GM23248 (cell line): ENCODE measurements at places on chromosomes 16 and 17.

DNA sequence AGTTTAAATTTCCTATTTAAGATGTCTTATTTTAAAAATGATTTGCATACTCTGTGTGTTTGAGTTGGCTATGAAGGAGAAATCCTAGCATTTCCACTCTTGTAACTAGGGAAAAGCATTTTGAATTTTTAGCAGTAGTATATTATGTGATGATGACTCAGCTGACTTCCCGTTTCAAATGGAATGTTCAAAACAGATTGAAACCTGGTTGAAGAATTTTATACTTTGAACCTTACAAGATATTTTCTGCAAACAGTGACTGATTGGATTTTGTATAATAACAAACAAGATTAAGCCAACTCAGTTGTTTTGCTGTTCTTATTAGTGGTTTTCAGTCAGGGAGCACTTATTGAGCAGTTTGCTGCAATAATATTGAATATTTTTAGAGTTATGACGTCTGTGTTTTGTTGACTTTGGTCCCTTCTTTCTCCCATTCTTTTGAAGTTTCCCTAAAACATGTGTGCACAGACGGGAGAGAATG is 8.0 kb downstream of the TNRC6A start:
- peak; percentile 75 for DNase-seq

- peak; percentile 71 for DNase-seq
These were observed at the start of gene CHRNE for GRCh38 chr17:4903051-4903818. Gene CHRNE (minus strand): TSS chr17:4903098. CDS start chr17:4903063, 35 bp downstream.

- no peak for DNase-seq
These were observed 224.9 kb downstream of the PRKCA start for GRCh38 chr17:66527335-66527734.

DNA sequence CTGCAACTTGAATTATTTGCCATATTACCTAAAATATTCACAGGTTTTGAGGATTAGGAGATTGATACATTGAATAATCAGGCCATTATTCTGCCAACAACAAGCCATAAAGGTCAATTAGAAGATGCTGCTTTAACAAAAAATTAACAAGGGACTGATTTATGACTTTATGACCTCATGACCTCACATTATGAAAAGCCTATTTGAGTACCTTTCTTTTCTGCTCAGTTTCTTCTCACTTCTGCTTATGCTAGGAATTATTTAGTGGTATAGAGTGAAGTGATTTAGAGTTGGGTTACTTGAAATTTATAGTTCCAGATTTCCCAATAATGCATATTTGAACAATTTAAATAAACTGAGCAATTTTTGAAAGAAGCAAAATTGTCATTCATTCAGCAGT is 121.6 kb downstream of the CHD9 start:
- no peak for DNase-seq

DNA sequence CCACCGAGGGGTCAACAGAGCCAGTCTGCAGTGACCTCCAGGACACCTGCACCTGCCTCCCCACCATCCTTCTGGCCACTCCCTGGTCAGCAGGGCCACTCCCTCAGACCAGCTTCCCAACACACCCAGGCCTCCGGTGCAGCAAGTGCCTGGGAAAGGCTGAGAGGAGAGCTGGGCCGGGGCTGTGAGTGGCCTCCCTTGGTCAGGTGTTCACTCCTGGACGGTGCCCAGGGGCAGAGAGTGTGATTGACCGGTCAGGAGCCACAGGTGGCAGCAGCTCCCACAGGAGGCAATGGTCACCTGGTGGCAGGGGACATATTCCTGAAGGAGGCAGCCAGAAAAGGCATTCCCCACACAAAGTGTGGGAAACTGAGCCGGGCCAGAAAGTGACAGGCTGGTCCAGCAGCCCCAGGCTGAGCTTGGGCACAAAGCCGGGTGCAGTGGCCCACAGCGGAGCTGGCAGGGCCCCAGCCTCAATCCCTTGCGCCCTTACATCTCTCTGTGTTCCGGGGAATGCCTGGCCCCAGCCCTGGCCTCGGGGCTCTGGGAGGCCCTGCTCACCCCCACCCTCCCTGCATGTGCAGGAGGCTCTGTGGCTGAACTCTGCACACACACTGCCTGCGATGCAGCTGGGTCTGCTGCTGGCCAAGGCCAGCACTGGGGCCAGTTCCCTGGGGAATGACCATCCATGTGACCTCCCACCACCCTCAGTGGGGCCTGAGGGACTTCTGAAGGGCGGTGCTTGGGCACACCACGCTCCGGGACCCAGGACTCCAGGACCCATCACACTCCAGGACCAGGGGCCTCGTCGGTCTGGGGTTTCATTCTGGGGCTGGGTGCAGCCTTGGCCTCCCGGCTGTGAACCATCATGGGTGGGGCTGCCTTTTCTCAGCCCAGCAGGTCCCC is 1.2 kb upstream of the C17orf99 start:
- DNase-seq = no peak

- DNase-seq = no peak
These were observed 1.6 kb upstream of the SEZ6 start for GRCh38 chr17:29007456-29007855.

GRCh38 chr17:1985093-1985492 is 40.0 kb downstream of the RTN4RL1 start:
- no peak for DNase-seq

DNA sequence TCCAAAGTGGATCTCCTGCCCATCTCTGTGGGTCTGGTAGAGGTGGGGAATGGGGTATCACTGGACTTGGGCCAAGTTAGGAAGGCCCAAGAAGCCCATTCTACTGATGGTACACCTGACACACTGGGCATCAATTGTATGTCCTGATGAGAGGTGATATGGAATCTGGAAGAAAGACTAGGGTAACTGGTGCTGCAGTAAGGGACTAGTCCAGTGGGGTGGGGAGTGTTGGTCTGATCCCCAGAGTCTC is 5.9 kb upstream of the NFATC3 start:
- no peak for DNase-seq

- no peak for DNase-seq
These were observed 16.4 kb downstream of the DRC3 start for GRCh38 chr17:17989081-17989480.

- DNase-seq = no peak
These were observed 63.6 kb downstream of the SHISA6 start for GRCh38 chr17:11304568-11304967.

DNA sequence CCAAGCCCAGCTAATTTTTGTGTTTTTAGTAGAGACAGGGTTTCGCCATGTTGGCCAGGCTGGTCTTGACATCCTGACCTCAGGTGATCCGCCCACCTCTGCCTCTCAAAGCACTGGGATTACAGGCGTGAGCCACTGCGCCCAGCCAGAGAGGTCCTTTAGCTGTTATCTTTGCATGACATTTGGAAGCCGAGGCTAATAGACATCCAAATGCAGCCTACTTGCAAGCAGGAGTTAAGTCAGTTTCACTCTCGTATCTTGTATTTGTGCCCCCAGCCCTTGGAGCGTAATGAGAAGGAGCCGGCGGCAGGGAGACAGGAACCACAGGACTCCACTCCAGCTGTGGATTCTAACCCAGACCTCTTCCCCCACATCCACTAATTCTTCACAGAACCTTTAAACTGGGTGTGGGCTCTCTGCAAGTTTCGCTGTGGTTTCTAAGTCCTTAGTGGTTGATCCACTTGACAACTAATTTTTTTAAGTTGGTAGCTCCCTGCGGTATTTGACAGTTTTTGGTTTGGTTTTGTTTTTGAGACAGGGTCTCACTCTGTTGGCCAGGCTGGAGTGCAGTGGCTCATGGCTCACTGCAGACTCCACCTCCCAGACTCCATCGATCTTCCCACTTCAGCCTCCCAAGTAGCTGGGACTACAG is 3.1 kb upstream of the CYTH1 start:
- no peak for DNase-seq

GRCh38 chr16:25052151-25052511 is 37.0 kb upstream of the ARHGAP17 start:
- DNase-seq = no peak

DNA sequence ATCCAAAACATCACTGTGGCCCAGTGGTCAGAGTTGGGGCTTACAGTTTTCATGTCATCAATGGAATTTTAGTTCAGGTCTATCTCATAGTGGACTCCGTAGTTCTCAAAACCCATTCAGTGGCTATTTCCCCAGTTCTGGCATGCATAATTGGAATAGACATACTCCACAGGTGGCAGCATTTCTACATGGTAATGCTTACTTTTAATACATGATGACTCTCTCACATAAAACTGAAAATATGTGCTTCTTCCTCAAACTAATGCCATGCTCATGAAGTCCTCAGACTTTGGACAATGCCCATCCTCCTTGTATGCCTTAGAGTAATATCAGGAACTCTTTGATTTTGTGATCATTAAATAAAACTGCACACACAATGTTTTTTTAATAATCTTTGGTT is 857.4 kb upstream of the GOT2 start:
- peak; percentile 39 for DNase-seq

DNA sequence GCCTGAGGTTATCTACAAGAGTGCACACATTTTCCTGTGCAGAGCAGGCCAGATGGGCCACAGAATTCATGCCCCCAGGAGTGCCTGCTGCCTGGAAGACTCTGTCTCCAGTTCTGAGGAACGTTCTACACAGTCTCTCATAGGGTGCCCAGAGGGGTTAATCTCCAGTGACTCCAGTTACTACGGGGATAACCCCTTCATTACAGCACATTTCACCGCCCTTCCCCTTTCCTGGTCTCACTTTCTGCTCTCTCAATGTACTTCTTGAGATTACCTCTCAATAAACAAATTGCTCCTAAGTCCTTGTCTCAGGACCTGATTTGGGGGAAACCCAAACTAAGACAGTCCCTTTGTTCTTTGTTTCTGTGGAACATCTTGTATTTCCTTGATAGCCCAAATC is 5.7 kb downstream of the CD300H start:
- DNase-seq = no peak

- no peak for DNase-seq
These were observed 6.1 kb upstream of the KRT10 start for GRCh38 chr17:40828454-40829044.

GRCh38 chr16:29770250-29770929 is 7.7 kb upstream of the ZG16 start:
- DNase-seq = no peak

GRCh38 chr16:23504453-23505179 is 5.7 kb downstream of the GGA2 start:
- peak; percentile 98 for DNase-seq

- no peak for DNase-seq
These were observed 24.8 kb downstream of the HS3ST3B1 start for GRCh38 chr17:14325618-14326167.

GRCh38 chr16:62462971-62463370 is 426.7 kb upstream of the CDH8 start:
- no peak for DNase-seq

DNA sequence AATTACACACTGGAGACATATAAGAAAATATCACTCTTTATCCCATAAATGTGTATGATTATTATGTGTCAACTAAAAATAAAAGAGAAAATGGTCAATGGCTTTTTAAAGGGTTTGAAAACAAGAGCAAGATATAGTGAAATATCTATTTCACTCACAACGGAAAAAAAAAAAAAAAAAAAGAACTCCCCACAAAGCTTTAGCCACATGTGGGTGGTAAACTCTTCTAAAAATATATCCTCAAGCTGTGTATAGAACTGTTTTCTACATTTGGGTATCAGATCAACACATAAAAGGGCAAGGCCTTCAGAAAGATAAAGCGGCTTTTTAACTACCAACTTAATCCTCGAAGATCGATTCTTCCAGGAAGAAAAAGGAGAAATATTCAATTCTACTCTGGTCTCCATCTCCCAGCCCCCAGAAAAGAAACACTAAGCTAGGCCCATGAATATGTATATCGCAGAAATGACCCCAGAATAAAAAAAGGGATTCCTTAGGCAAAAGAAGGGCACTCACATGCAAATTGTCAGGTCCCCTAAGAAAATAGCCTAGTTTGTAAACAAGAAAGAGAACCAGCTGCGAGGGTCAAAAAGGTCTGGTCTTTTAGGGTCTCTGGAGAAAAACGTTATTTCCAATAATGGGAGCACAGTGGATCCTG is 4.4 kb downstream of the LITAF start:
- DNase-seq = no peak

DNA sequence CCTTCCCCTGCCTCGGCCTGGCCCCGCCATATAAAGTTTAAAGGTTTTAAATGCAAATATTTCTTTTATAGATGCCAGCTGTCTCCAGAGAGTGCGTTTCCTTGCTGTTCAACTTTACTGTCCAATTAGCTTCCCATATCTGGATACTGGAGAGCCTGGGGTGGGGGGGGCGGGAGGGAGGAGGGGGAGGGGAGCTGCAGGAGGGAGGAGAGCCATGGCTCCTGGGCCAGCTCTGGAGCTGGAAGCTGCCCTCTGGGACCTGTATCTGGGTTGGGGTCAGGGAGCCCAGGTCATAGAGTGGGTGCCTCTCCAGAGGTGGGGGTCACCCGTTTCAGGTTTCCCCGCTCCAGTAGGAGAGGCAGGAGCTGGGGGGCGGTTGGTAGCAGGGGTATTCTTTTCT is 6.2 kb upstream of the GSE1 start:
- DNase-seq = no peak

- peak; percentile 54 for DNase-seq
These were observed 5.7 kb downstream of the FOXF1 start for GRCh38 chr16:86515777-86516622.

GRCh38 chr16:88696441-88696840 is 9.8 kb downstream of the RNF166 start:
- no peak for DNase-seq

DNA sequence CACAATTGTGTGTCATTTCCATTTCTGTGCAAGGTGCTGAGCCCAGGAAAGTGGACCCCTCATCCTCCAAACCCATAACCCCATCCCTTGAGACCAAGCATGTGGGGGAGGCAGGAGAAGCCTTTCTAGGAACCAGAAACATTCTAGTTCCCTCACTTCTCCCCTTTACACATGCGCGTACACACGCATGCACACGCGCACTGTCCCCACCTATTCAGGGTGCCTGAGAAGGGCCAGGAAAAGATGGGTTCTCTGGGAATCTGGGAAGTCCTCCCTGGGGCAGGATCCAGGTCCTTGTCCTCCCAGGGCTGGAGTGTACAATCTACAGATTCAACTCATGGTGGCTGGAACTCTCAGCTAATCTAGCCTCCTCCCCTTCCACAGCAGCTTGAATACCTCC is 2.4 kb downstream of the PPY start:
- DNase-seq = no peak

DNA sequence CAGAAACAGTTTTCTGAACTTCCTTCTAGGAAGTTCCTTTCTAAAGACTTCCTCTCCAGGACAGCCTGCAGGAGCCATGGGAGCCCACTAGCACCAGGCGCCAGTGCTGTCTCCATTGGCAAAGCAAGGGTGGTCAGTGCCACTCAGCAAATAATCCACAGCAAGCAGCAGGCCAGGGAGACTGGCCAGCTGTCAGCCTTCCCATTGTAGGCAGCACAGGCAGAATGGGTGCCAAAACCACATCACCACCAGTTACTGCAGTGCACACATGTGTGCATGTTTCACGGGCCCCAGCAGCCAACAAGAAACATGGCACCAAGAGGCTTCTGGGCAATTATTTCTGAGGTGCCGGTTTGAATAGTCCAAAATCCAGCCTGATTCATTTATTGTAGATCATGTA is 26.7 kb downstream of the DNASE1 start:
- peak; percentile 12 for DNase-seq
